Stimulated activated CD4-positive, alpha-beta T cell treated with anti-CD3 and anti-CD28 coated beads, Interleukin-4, amount 100 ng/mL, for 4 hours (primary cell): ENCODE measurements at places on chromosomes 6 and 20.

DNA sequence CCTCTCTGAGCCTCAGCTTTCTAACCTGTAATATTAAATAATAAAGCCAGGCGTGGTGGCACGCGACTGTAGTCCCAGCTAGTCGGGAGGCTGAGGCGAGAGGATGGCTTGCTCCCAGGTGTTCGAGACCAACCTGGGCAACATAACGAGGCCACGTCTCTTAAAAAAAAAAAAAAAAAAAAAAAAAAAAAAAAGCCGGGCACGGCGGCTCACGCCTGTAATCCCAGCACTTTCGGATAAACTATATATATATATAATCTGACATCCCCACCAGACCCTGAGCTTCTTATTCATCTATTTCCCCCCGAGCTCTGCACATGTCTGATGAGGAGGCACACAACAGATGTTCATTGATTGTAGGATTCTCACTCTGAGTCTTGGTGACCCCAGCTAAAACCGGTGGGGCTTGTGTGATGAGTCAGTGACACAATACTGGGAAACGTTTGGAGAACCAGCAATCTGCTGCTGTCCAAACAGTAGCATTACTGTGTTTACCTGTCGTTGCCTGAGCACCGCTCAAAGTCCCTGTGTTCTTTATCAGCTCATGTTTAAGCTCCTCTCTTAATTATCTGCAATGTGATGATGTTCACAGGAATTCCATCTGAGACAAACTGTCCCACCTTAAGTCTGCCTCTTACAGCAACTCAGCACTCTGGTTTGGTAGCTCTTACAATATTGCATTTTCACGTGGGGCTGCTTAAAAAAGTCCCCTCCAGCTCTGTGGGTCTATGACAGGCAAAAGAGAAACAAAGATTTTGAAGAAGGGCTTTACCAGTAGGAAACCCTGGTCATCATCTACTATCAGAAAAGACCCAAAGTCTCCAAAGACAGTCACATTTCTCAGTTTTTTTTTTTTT, 1.0 kb upstream of the SPATA2 start:
- DNase-seq = no peak

DNA sequence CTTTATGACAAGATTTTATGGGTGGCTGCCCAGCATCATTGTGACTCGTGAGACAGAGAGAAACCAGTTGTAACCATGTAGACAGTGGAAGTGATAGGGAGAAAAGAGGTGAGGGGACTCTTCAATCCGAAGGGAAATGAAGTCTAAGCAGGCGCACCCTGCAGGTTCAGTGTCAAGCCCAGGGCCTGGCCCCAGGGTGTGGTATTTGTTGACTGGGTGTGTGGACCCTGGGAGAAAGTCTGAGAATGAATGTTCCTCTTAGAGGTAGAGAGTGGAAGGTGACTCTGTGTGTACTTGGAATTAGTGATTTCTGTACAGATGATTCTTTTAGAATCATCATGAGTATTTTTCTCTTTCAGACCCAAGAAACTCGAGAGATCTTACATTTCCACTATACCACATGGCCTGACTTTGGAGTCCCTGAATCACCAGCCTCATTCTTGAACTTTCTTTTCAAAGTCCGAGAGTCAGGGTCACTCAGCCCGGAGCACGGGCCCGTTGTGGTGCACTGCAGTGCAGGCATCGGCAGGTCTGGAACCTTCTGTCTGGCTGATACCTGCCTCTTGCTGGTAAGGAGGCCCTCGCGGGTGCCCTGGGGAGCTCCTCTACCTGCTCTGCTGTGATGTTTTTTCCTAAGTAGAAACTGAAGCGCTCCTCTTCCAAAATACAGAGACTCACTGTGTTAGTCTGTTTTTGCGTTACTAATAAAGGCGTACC, 68.0 kb downstream of the PTPN1 start:
- DNase-seq = no peak

DNA sequence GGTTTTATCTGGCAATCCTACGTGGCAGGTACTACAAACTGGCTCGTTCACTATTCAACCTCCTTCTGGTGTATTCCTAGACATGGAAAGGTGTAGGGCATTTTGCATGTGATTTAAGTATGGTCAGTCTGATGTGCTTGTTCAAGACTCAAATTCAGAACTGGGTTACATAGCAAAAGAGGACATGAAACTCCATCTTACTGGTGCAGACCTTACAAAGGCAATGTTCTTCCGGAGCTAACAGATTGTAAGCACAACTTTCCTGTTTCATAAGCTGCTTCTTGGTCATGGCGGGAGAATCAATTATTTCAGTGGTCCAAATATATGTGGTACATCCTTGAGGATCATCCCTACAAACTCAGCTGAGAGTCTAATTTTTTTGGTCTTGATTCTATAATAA, 703.4 kb downstream of the EPM2A start:
- DNase-seq = no peak

- DNase-seq = no peak
Observed at GRCh38 chr20:60371384-60371783, 413.2 kb downstream of the CDH26 start.

- no peak for DNase-seq
Observed at GRCh38 chr20:19348582-19348981, 136.1 kb downstream of the SLC24A3 start.

GRCh38 chr6:20969551-20969950, 435.3 kb downstream of the CDKAL1 start:
- no peak for DNase-seq

DNA sequence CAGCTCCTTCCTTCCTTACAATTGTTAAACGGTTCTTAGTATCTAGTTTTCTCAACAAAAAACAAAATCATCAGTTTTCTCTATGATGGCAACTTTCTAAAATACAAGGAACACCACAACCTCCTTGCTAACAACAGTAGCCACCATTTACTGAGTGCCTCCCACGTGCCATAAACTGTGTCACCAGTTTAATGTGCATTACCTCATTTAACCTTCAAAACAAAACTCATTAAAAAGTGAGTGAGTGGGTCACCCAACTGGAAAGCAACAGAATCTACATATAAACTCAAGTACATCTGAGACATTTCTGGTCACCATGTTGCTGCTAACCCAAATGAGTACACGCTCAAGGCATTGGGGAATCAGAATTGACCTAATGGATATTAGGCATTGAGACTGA, 11.0 kb downstream of the RTN4IP1 start:
- no peak for DNase-seq

- DNase-seq = no peak
Observed at GRCh38 chr6:169936355-169936975, 185.0 kb downstream of the ERMARD start.

- DNase-seq = no peak
Observed at GRCh38 chr20:5652626-5653553, 97.3 kb upstream of the SHLD1 start.

GRCh38 chr6:109961611-109962041, 16.5 kb upstream of the GPR6 start:
- DNase-seq = no peak

- no peak for DNase-seq
Observed at GRCh38 chr20:21498635-21499034, 15.2 kb downstream of the NKX2-2 start.

GRCh38 chr6:82553863-82554531, 190.4 kb downstream of the TPBG start:
- DNase-seq = no peak

GRCh38 chr20:58971429-58971828, 9.6 kb upstream of the NELFCD start:
- no peak for DNase-seq

GRCh38 chr6:8375916-8376315, 59.4 kb downstream of the SLC35B3 start:
- no peak for DNase-seq

DNA sequence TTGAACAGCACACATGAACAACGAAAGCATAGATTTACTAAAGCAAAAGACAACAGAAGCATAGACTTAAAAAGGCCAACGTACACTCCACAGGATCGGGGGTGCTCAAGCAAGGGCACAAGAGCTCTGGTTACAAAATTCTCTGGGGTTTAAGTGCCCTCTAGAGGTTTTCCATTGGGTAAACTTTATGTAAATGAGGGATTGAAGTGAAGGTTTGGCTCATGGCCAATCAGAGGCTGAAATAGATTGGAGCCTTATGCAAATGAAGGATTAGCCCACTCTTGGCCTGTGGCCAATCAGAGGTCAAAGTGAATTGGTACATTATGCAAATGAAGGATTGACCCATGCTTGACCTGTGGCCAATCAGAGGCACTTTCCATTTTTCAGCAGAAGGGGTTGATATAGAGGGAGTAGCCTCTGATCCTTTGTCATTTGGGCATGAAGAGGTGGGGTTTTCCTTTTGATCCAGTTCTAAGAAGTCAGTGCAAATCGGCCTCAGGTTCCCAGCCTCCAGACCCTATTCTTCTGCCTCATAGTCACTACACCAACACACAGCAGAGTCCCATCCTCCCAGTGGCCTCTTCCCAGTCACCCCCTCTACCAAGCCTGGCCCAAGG, 244.9 kb downstream of the THBS2 start:
- DNase-seq = no peak

DNA sequence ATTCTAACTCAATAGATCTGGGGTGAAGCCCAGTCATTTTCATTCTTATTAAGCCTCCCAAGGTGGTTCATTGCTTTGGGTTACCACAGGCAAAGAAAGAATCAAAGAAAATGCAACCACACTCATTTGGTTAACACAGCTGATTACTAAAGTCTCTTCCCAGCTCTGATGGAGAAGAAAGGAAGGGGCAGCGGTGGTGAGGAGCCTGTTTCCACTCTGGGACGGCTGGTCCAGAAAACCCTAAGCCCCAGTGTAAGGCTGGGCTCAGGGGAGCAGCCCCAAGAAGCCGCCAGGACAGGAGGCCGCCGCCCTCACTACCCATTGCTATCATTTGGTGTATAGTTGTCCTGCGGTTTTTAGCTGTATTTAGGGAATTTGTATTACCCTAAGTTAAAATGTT, 226.9 kb downstream of the CD83 start:
- no peak for DNase-seq

GRCh38 chr20:25226433-25227316, 21.2 kb upstream of the PYGB start:
- no peak for DNase-seq

GRCh38 chr20:25090492-25091429, 8.8 kb upstream of the VSX1 start:
- DNase-seq = peak; percentile 51

GRCh38 chr6:48068278-48069251, 42.4 kb downstream of the PTCHD4 start:
- no peak for DNase-seq
